ENCODE measurements at places on chromosomes 13 and 19. TPM values are rescaled to one million over a fixed set of nuclear protein-coding genes. Genes with fewer than 3 reads are reported as not detected.

Gene PHF11
- 60.8 TPM for total RNA-seq

Gene USHBP1
- total RNA-seq: 0.30 TPM

Gene TDRD12
- total RNA-seq: 0.05 TPM

Gene DGKH
- 13.4 TPM for total RNA-seq

Gene TMEM38A
- 0.83 TPM for total RNA-seq

GRCh38 chr13:109626386-109627171, 159.8 kb downstream of the IRS2 start:
- DNase-seq: no peak
- peaks cover 1% of the 10 kb centered on the region for H3K27me3 ChIP-seq
- H3K4me1 ChIP-seq: no peaks in the 10 kb centered on the region
- no peak overlapping the region for H3K4me3 ChIP-seq

GRCh38 chr13:35888457-35888883, 242.7 kb downstream of the DCLK1 start:
- no peaks in the 10 kb centered on the region for H3K4me1 ChIP-seq
- H3K27me3 ChIP-seq: no peaks in the 10 kb centered on the region
- DNase-seq: no peak
- no peaks in the 10 kb centered on the region for H3K36me3 ChIP-seq
- H3K27ac ChIP-seq: no peak overlapping the region
- H3K4me3 ChIP-seq: no peak overlapping the region

DNA sequence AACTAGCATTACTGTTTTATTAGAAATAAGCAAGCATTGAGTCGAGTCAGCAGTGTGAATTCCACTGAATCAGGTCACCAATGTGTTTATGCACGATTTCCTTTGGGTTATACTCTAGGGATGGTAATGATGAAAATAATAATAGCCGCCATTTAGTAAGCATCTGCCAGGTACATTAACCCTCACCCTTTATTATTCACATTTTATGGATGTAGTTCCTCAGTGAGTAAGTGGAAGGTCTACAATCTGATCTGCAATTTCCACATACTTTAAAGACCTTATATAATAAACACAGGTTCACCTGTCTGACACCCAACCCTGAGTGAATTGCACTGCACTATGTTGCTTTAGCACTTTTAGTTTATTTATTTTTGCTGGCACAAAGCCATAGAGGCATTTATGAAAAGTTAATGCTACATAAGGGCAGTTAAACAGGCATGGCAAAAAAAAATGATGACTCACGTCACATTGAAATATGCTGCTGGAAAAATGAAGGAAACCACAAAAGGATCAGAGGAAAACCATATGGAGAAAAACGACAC, 122.4 kb downstream of the TRPC4 start:
- no peak for DNase-seq
- no peak overlapping the region for H3K27ac ChIP-seq
- H3K36me3 ChIP-seq: no peaks in the 10 kb centered on the region
- no peaks in the 10 kb centered on the region for H3K27me3 ChIP-seq

DNA sequence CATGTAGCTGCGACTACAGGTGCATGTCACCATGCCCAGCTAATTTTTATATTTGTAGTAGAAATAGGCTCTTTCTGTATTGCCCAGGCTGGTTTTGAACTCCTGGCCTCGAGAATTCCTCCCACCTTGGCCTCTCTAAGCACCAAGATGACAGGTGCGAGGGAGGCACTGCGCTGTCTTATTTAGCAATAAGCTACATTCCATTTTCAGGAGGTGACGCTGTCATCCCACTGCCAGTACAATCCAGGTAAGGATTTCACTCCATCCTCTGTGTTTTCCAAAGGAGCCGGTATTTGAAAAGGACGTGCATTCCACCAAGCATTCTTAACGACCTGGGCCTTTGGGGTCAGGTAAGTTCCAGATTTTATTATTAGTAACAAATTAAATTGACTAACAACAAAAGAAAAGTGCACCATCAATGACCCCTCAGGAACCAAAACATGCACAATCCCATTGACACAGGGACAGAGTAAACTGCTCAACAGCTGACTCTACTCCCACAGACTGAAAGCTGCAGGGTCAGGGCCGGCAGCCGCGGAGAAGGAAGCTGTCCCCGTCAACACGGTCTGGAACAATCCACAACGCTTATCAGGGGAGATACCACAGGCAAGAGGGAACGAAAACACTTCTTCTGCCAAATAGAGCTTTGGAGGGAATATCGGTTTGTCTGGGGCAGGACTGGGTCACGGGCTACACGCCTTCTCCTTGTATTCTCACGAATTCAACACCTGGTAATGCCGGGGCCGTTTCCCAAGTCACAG, 82.8 kb downstream of the INSR start:
- H3K36me3 ChIP-seq: no peaks in the 10 kb centered on the region
- DNase-seq: no peak
- peaks cover 2% of the 10 kb centered on the region for H3K27me3 ChIP-seq
- peaks cover 11% of the 10 kb centered on the region for H3K4me1 ChIP-seq

DNA sequence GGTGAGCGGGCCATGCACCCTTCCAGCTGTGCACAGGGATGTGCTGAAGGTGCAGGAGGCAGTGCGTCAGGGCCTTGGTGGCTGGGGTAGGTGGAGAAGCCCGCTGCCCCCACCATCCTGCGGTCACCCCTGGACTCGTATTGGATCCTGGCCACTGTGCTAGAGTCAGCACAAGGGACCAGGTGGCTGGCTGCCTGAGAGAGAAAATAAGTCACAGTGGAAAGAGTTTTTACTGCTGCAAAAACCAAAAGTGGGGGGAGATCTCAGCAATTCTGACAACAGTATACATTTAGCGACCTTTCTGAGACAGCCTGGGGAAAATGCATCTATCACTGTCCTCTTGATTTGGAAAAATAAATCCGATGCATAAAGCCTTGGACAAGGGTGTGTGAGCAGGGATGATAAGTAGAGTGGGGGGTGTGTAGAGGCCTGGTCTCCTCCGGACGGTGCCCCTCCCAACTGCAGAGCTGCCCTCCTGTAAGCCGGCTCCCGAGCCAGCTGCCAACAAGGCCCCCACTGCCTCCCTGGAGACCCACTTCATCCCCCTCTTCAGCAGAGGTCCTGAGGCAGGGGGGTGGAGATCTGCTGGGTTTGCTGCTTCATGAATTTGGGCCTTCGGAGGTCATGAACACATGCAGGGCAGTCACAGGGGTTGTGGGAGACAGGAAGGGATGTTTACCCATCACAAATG, 84.2 kb downstream of the SLC7A1 start:
- DNase-seq: no peak
- H3K27me3 ChIP-seq: no peaks in the 10 kb centered on the region
- no peak overlapping the region for H3K4me3 ChIP-seq
- H3K27ac ChIP-seq: no peak overlapping the region
- peaks cover 1% of the 10 kb centered on the region for H3K4me1 ChIP-seq

- peaks cover 7% of the 10 kb centered on the region for H3K27me3 ChIP-seq
- H3K4me3 ChIP-seq: no peak overlapping the region
- no peaks in the 10 kb centered on the region for H3K36me3 ChIP-seq
- H3K27ac ChIP-seq: no peak overlapping the region
- no peak for DNase-seq
- peaks cover 8% of the 10 kb centered on the region for H3K4me1 ChIP-seq
Measured at GRCh38 chr13:31947105-31947504, 84.5 kb upstream of the FRY start.

- no peaks in the 10 kb centered on the region for H3K27me3 ChIP-seq
- H3K4me1 ChIP-seq: no peaks in the 10 kb centered on the region
- no peak overlapping the region for H3K4me3 ChIP-seq
- peaks cover 4% of the 10 kb centered on the region for H3K36me3 ChIP-seq
- DNase-seq: no peak
Measured at GRCh38 chr19:42360787-42361544, 29.1 kb downstream of the CNFN start.

- no peak overlapping the region for H3K27ac ChIP-seq
- DNase-seq: no peak
- no peak overlapping the region for H3K4me3 ChIP-seq
- peaks cover 33% of the 10 kb centered on the region for H3K27me3 ChIP-seq
Measured at GRCh38 chr13:43911278-43911677, 31.6 kb downstream of the LACC1 start.

GRCh38 chr13:20877902-20878301, 24.6 kb downstream of the XPO4 start:
- no peaks in the 10 kb centered on the region for H3K27me3 ChIP-seq
- DNase-seq: no peak

DNA sequence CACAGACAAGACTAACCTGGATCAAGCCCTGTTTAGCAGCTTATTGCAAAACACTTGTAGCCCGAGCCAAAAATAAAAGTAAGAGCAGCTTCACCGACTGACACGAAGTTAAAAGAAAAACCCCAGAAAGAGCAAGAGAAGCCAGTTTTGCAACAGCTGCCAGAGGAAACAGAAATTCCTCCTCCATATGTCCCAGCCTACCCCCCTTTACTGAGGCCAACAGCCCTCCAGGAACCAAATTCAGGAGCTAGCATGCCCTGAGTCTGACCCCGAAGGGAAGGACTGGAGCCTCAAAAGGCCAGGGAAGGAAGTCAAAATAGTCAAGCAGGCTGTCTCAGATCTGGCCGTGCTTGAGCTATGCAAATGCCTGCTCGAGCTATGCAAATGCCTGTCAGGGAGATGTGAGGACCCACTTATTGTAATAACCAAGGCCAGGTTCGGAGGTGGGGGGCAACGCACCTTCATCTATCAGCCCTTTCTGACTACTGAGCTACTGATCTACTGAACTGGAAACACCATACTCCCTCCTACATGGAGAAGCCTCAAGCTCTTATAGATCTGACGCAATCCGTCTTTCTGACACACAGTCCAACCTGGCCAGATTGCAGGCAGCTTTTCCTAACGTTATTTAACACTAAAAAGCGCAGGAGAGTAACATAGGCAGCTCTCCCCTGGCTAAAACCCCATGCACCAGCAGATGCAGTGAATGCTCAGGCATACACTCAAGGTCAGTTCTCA, 6.7 kb downstream of the SIGLEC11 start:
- DNase-seq: no peak
- peaks cover 6% of the 10 kb centered on the region for H3K27me3 ChIP-seq
- H3K4me3 ChIP-seq: no peak overlapping the region
- peaks cover 4% of the 10 kb centered on the region for H3K4me1 ChIP-seq

- no peak overlapping the region for H3K4me3 ChIP-seq
- H3K27me3 ChIP-seq: no peaks in the 10 kb centered on the region
- DNase-seq: no peak
Measured at GRCh38 chr13:114115796-114116195, 16.6 kb downstream of the RASA3 start.

- DNase-seq: no peak
- peaks cover 33% of the 10 kb centered on the region for H3K36me3 ChIP-seq
- H3K4me1 ChIP-seq: peaks cover 17% of the 10 kb centered on the region
- no peaks in the 10 kb centered on the region for H3K27me3 ChIP-seq
- H3K27ac ChIP-seq: no peak overlapping the region
Measured at GRCh38 chr19:10454267-10454666, 33.9 kb downstream of the PDE4A start.
